ENCODE measurements at places on chromosomes 4 and X.

- DNase-seq, result no peak
Observed at GRCh38 chr4:74317616-74318246, 9.5 kb downstream of the EPGN start.

DNA sequence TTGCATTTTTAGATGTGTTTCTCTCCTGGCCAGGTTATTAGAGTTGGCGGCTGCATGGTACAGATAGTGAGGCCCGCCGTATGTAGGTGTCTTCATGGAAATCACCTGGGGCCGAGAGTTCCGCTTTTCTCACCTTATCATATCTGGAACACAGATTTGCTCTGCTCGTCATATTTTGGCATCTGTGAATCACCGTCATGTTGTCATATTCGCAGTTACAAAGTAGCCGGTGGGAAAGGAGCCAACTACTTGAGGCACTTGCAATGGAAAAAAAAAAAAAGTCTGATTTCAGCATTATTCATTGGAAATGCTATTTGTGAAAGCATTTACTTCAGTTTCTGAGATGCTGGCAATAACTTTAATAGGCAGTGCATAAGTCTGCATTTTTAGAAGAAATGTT lies 1715.2 kb upstream of the TENM3 start:
- DNase-seq, result no peak

GRCh38 chr4:53494851-53495250 lies 96.4 kb downstream of the LNX1 start:
- no peak for DNase-seq

DNA sequence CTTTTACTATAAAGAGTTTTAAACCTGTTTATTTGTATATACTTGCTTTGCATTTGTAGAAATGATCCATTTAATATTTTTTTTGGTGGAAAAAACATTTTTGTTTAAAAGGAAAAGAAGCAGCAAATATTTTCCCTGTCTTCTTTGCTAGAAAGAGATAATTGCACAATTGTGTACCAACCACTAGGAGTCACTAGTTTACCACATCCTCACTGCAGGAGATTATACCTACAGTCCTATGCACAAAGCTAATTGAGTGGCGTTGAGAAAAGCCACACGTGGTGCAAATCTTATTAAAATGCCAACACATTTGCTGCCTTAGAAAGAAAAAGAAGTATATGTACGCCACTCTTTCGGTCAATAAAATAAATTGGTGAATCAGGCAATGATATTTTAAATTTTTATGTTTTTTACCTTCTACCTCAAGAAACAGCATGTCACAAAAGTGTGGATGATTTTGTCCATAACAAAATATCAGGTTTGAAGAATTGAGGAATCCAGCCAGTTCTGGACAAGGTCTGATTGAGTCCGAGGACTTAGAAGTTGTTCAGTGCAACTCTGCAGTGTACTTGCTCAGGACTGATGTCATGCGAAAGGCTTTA lies 102.9 kb downstream of the GRXCR1 start:
- DNase-seq, result no peak

GRCh38 chrX:142001934-142002333 lies 98.2 kb downstream of the MAGEC1 start:
- DNase-seq, result no peak

DNA sequence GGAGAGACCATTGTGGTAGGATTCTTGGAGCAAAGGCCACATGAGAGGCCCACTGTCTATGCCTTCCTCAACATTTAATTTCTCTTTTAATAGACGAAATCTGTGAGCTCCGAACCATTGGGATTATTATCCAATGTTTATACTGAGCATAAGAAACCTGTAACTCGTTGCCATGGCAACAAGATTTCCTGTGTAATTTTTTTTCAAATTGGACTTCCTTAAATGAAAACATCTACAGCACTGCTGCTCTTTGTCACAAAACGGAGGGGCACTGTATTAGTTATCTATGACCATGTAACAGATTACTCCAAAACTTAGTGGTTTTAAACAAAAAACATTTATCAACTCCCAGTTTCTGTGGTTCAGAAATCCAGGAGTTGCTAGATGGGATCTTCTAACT lies 38.7 kb downstream of the PPP1R2C start:
- no peak for DNase-seq

DNA sequence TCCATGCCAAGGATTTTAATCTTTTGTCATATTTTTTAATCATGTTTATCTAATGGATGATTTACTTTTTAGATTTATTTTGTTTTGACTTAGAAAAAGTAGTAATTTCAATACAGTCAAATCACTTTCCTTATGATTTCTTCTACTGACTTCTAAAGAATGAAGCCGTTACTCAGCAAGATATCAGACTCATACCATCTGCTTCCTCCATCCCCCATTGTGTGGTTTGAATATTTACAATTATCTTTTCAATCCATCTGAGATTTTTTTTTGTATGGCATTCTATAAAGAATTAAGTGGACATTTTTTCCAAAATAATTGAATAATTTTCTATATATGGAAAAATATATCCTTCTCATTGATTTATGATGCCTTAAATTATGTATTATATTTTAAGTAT lies 565.4 kb upstream of the ATOH1 start:
- DNase-seq, result no peak

Data from stimulated activated CD4-positive, alpha-beta T cell treated with anti-CD3 and anti-CD28 coated beads, Interleukin-15, amount 100 ng/mL, for 1 hour (primary cell).